ENCODE measurements at places on chromosomes 7 and 10.
A peak's percentile ranks its signal among the peaks of the same experiment; 100 is the strongest.

DNA sequence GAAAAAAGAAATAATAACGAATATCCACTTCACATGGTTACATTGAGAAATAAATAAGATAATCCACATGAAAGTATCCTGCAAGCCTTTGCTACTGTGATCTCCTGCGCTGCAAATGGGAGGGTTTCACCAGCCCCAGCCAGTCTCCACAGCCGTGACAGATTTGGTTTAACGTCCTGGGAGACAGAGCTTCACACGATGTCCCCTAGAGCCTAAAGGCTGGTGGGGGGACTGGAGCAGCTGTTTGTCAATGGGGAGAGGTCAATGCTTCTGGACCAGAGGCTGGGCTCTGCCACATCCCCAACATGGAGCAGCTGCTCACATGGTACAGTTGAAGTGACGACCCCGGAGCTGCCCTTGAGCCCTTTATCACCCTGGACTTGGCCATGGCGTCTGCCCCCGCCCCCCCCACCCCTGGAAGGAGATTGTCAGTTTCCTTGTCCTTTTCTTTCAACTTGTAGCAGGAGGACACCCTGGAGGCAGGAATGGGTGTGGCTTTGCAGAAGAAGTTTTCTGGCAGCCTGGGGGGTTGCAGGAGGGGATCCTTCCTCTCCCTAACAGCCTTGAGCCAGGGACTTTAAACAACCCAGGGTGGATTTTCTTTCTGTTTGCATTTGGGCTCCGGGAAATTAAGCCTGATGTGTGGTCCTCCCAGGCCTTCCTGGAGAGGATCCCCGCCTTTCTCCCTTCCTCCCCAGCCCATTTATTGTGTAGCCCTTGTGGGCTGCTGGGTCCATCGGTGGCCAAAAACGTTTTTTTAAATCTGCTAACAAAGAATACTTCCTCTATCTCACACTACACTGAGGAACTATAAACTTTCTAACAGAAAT, 37.0 kb upstream of the MXI1 start:
- DNase-seq: peak; percentile 56

- DNase-seq: no peak
These were observed 249.0 kb upstream of the PLXNA4 start for GRCh38 chr7:132825222-132825621.

- no peak for DNase-seq
These were observed 6.1 kb downstream of the PSTK start for GRCh38 chr10:122986335-122986734.

- no peak for DNase-seq
These were observed 58.8 kb upstream of the PLPP4 start for GRCh38 chr10:120398180-120398579.

GRCh38 chr7:38312821-38313220, 39.4 kb upstream of the TARP start:
- DNase-seq: no peak

- DNase-seq: no peak
These were observed 27.3 kb downstream of the NCOA4 start for GRCh38 chr10:46002916-46003693.

GRCh38 chr7:2495418-2496299, 19.5 kb upstream of the GRIFIN start:
- DNase-seq: no peak

- no peak for DNase-seq
These were observed 2.8 kb upstream of the SLC29A3 start for GRCh38 chr10:71316056-71316785.

DNA sequence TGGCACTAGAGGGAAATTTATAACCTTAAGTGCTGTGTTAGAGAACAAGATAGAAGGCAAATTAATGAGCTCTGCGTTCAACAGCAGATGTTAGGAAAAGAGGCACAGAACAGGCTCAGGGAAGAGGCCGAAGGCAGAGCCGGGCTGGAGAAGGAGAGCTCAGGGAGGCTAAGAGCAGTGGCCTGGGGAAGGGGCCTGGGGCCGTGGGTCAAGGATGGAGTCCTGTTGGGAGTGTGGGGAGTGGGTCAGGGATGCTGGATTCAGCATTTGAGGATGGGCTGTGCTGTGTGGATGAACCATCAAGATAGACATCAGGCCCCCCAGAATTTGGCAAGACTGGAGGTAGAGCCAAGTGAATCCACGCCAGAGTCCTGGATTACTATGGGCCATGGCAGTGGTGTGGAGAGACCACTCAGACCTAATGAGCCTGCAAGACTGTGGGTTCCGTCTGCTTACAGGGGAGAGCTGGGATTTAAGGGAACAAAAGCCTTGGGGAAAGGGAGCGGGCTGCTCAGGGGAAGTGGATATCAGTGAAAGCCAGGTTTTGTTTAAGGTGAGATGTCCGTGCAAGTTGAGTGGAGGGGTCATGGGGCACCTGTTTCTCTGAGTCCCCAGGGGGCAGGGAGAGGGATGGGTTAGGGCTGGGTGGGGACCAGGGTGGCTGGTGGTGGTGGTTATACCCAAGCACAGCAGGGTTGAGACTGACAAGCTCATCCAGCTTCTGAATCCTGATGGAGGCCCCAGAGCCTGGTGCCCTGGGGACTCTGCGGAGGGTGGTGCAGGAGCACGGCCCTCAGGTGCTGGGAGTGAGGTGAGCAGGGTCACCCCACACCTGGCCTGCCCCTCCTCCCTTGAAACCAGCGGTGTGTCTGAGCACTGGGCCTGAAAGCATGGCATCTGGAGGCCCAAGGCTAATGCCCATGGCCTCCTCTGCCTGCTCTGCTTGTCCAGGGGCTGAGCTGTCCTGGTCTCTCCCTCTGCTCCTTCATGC, 101.7 kb downstream of the BMS1 start:
- no peak for DNase-seq

DNA sequence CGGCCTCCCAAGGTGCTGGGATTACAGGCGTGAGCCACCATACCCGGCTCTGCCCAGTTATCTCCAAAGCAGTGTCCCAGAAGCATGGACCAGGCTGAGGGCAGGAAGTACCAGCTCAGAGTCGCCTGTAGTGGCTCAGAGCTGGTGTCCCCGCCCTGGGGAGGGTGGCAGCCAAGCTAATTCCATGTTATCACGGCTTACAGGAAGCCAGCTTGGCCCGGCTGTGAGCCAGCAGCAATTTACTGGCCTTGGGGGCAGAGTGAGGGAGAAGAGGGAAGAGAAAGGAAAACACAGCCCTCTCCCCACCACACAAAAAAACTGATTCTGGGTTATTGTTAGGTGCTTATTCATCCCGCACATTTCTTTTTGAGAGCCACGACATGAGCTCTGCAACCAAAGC, 88.1 kb downstream of the HIP1 start:
- peak; percentile 65 for DNase-seq

DNA sequence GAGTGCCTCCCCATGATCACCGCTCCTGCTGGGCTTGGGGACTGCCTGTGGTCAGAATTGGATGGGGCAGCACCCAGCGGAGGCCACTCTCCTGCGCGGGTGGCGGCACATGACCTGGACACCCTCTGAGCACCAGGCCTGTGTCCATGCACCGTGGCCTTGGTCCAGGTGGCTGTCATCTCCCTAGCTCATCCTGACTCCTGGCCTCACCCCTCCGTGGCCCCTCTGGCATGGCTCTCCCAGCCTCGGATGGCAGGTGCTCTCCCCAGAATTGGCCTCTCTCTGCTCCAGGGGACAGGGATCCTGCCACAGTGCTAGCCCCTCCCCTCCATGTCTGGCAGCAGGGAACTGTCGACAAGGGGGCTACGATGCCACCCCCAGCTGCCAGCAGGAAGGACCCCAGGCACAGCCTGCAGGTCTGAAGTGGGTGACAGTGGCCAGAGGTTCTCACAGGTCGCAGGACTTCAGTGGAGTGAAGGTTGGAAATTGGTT, 37.2 kb upstream of the BTBD16 start:
- DNase-seq: peak; percentile 39

DNA sequence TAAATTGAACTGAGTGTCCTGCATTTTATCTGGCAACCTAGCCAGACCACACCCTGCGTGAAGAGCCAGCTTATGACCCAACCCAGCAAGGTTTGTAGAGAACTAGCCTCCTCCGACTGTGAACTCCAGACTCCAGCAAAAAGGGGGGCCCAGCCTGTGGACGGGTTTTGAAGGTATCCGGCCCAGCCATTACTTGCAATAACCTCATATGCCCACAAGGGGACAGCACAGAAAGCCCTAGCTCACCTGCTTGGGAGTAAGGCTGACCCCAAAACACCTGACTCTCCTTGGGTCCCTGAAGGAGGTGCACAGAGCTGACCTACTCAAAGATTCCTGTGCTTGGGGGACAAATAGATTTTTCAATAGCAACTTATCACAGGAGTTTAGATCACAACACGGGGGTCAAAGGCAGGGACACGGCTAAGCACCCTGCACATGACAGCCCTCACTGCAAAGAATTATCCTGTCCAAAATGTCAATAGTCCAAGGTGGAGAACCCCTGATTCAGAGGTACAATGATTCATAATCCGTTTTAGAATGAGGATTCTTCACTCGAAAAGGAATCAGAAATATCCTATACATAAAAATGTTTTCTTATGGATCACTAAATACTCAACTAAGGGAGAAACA, 4.6 kb downstream of the TRPV6 start:
- no peak for DNase-seq

DNA sequence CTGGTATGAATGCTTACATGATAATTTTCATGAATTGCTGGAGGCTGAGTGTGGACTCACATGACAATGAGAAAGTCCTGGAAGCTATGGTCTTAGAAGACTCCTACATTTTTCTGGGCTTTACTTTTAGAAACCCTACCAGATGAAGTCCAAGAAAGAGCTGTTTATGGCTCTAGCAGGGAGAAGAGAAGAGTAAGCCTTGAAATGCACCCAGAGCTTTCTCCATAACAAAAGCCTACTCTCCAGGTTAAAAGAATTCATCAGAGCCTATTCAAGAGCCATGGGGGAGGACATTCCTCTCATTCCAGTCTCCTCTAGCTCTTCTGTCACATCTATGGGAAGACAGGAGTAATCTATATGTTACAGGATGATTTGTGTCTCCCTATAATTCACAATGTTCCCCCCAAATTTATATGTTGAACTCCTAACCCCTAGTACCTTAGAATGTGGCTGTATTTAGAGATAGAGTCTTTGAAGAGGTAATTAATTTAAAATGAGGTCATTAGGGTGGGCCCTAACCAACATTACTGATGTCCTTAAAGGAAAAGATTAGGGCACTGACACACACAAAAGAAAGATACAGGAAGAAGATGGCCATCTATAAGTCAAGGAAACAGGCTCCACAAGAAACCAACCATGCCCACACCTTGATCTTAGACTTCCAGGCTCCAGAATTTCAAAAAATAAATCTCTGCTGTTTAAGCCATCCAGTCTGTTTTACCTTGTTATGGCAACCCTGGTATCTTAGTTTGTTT, 193.8 kb upstream of the PTER start:
- DNase-seq: no peak

DNA sequence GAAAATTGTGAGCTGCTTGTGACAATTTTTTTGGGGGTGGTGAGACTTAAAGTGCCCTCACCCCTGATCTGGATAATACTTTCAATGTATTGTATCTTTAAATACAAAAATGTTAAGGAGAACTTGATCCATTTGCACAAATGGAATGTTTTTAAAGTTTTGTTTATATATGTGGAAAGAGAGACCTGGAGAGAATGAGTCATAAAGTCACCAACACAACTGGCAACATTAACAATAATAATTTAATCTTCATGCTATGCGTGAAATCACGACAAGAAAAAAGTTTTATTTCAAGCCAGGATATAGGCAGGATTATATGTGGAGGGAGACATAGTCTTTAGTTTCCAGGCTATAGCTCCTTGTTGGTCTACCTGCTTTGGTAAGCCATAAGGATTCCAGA, 537.5 kb downstream of the GPAM start:
- DNase-seq: no peak

- DNase-seq: no peak
These were observed 2.2 kb upstream of the ADIRF start for GRCh38 chr10:86965986-86966654.

GRCh38 chr10:128071417-128071782, 54.8 kb downstream of the MKI67 start:
- no peak for DNase-seq

- DNase-seq: peak; percentile 81
These were observed 49.8 kb downstream of the PAXIP1 start for GRCh38 chr7:154953006-154953684.

- DNase-seq: no peak
These were observed 48.8 kb upstream of the EXOC6 start for GRCh38 chr10:92799568-92799967.

GRCh38 chr10:72030762-72031543, 57.4 kb downstream of the SPOCK2 start:
- DNase-seq: peak; percentile 80

GRCh38 chr7:99631295-99632109, 14.8 kb downstream of the ZSCAN25 start:
- no peak for DNase-seq

GRCh38 chr10:1687623-1688150, 49.6 kb downstream of the ADARB2 start:
- no peak for DNase-seq

GRCh38 chr10:119209035-119209735, 1.8 kb downstream of the GRK5 start:
- peak; percentile 80 for DNase-seq

DNA sequence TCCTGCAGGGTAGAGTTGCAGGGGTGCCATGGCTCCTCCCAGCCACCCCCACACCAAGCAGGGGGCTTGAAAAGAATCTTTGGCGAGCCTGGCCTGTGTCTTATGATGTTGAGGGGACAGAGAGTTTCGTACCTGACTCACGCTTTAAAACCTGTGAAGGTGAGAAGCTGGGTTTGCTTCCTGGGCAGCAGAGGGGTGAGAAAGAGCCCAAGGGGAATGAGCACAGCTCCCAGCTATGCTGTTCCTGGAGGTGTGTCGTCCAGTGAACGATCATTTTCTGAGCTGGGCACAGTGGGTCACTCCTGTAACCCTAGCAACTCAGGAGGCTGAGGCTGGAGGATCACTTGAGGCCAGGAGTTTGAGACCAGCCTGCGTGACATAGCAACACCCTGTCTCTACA, 13.5 kb upstream of the ADRB1 start:
- no peak for DNase-seq

- DNase-seq: no peak
These were observed 42.3 kb downstream of the COA1 start for GRCh38 chr7:43686991-43687390.

DNA sequence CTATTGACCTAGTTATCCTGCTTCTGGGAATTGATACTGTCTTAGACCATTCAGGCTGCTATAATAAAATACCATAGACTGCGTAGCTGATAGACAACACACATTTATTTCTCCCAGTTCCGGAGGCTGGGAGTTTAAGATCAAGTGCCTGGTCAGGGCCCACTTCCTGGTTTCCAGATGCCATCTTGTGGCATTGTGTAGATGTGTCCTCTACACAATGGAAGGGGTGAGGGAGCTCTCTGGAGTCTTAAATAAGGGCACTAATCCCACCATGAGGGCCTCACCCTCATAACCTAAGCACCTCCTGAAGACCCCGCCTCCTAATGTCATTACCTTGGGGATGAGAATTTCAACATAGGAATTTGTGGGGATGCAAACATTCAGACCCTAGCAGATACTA, 62.4 kb downstream of the SLC35B4 start:
- DNase-seq: no peak

DNA sequence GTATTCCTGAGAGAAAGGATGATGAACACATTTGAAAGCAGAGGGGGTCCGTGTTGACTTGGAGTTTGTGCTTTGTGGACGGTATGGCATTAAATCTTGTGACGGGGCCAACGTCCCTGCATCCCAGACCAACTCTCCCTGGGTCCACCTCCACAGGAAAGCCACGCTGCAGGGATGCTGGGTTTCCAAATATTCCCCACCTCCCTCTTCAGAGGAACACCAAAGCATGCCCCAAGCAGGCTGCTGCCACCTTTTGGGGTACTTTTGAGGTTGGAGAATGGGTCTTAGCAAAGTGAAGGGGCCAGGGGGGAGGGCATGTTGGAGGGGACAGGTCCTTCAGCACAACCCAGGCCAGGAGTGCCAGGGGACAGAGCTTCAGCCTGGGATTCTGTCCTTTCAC, 504.4 kb downstream of the TCERG1L start:
- DNase-seq: no peak
